ENCODE measurements at places on chromosomes 1 and 21.

- no peak for DNase-seq
Measured at GRCh38 chr21:40769231-40769630, 77.7 kb downstream of the DSCAM start.

DNA sequence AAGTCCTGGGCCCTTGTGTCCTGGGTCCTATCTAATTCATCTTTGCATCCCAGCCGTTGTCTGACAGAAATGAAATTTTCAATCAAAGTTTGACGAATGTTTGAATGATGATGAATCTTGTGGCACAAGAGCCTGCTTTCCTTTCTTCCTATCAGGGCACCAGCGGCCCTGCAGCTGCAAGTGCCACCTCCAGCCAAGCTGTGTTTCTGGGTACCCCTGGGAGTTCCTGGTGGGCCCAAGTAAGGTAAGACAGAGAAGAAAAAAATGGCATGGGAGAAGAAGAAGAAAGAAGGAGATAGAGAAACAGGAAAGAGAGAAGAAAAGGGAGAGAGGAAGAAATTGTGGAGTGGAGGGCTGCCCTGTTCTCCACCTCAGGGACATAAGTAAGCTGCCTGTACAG lies 782.1 kb upstream of the TPTE start:
- DNase-seq: no peak

DNA sequence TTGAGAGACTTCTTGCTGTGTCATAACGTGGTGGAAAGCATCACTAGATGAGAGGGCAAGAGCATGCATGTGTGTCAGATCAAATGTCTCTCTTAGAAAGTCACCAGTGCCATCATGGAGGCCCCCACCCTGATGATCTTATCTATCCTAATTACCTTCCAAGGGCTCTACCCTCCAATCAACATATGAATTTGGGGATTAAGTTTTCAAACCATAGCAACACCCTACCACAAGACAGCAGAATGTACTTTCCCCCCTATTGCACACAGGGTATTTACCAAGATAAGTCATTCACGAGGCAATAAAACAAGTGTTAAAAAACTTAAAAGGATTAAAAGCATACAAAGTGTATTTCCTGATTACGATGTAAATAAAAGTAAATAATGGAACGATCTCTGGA lies 515.6 kb downstream of the LMO4 start:
- no peak for DNase-seq

GRCh38 chr21:36867291-36867905 lies 99.1 kb downstream of the HLCS start:
- DNase-seq: no peak

- DNase-seq: no peak
Measured at GRCh38 chr1:4221107-4221506, 321.0 kb upstream of the C1orf174 start.

DNA sequence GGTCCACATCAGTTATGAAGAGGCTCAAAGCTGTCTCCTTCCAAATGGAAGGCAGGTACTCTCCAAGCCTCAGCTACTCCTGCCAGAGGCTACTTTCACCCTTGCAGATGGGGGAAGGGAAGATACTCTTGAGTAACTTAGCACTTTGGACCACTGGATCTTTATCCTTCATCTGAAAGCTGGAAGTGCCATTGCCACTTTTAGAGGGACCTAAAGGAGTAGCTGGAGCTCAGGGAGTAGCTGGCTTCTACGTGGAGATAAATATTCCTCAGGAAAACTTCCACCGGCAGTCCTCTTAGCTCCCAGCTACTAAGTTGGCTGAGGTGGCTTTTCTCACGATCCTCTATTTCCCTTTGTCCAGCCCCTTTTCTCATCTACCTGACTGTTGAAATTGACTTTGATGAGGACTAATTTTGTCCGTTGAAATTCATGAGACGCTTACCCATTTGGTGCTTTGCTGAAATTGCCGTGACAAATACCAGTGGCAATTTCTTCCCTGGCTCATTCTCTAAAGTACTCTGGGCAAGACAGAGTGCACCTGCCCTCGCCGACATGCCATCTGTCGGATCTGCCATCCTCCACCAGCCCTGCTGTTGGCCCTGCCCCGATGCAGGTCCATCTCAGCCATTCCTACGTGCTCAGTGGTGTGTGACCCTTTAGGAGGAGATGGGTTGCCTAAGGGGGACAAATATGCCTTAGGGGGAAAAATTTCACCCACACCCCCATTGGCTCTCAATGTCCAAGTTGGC lies 13.6 kb downstream of the IGSF21 start:
- no peak for DNase-seq

GRCh38 chr1:66251546-66251945 lies 282.4 kb upstream of the SGIP1 start:
- DNase-seq: no peak

- DNase-seq: no peak
Measured at GRCh38 chr1:102879439-102879993, 228.8 kb downstream of the COL11A1 start.

- DNase-seq: no peak
Measured at GRCh38 chr1:27372022-27372807, 2.4 kb downstream of the FCN3 start.

DNA sequence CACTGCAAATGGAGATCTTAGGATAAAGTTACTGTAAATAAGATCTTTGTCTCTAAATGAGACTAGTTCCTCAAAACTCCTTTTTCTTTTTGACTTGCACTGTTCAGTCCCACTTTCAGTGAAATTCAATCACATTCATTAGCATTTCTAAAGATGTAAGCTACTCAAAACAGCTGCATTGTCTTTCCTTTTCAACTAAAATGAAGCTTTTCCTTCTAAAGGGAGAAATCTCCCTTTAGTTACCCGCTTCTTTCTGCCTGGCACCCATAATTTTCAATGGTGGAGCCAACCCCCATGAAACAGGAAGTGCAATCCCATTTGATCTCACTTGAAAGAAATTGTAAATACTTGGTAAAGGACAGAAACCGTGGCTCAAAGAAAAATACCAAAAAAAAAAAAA lies 387.4 kb upstream of the PKN2 start:
- no peak for DNase-seq

GRCh38 chr1:113861641-113862040 lies 9.9 kb downstream of the PTPN22 start:
- DNase-seq: no peak

DNA sequence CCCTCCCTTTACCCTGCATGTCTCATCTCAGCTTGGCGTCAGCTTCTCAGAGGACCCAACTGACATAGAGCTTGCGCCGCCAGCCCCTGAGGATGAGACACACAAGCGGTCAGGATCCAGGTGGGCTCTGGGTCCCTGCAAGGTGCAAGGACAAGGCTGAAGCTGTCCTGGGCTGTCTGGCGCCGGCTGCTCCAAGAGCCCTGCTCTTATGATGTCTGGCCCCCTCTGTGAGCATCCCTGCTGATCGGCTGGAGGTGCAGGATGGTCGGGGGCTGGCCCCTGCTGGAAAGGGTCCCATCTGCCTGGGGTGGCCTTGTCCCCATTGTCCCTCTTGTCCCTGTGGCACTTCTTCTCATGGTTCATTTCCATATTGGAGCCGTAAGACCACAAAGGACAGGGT lies 479.0 kb downstream of the NPHP4 start:
- no peak for DNase-seq

DNA sequence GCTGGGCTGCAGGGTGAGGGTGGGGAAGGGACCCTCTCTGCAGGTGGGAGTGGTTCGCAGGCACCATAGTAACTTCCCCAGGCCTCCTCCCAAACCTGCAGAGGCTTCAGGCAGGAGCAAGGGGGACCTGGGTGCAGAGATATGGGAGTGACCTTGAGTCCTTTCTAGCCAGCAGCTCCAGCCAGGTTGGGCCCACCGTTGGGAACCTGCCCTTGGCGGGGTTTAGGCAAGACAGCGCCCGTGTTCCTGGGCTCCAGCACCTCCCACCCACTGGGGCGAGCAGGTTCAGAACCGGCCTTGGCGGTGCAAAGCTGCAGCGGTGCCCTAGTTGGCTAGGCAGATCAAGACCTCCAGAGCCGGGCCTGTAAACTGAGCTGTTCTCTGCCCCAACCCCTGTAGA lies 2.2 kb upstream of the PRDM16 start:
- DNase-seq: no peak

DNA sequence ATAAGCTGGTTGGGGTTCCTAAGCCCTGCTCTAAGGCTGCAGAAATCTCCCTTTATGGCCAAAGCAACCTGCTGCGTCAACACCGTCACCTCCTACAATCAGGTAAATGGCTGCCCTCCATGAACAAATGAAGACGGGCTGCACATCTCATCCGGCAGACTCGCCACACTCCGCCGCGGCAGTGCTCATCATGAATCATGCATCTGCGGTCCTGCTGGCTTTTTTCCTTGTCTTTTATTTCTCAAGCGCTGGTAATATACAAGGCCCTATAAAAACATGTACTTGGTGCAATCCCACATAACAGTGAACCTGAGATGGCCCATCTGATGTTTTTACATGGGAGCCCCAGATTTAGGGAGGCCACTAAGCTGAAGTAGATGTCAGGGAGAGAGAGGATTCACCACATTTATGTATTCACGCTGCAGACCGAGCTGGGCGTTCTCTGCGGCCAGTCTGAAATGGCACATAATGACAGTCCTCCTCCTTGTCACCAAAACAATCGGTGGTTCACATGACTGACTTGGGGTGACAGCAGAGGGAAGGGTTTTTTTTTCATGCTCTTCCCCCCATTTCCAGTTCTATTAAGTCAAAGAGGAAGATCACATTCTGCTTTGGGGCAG lies 91.6 kb downstream of the KAZN start:
- no peak for DNase-seq

GRCh38 chr1:239955431-239955830 lies 136.3 kb upstream of the FMN2 start:
- no peak for DNase-seq

DNA sequence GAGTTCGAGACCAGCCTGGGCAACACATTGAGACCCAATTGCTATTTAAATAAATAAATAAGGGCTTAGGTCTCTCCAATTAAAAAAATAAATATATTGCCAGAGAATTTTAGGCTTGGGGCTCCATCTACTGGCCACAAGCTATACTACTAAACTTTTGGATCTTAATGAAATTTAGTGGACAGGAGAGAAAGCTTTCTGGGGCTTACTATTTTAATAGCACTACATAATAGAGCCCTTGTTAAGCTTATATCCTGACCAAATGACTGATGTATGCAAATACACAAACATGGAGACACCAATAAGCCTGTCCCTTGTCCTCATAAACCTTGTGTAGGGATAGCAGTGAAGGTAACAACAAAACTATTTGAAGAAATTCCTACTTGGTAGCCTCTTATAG lies 18.4 kb downstream of the CCT3 start:
- DNase-seq: no peak

DNA sequence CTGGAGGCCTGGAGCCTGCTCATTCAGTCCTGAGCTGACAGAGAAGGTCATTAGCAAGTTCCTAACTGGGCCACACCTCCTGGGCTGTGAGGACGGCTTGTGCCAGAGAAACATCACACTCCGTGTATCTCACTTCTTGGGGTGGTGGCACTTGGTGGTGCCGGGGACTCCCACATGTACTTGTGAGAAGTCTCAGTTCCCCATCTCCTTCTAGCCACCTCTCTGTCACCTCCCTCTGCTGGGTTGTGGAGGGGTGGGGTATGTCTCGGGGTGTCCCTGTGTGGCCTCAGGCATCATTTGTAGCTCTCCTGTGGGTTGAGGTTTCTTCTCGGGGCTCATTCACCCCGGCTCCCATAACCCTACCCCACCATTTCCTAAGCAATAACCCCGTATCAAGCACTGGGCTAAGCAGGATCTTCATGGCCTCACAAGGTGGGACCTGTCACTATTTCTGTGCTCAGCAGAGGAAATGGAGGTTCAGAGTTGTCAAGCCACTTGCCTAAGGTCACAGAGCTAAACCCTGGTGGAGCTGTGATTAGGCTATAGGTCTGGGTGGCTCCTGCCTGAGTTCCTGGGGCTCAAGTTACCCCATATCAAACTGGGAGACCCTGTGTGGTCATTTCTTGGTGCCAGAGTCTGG lies 62.5 kb downstream of the UBIAD1 start:
- DNase-seq: no peak

DNA sequence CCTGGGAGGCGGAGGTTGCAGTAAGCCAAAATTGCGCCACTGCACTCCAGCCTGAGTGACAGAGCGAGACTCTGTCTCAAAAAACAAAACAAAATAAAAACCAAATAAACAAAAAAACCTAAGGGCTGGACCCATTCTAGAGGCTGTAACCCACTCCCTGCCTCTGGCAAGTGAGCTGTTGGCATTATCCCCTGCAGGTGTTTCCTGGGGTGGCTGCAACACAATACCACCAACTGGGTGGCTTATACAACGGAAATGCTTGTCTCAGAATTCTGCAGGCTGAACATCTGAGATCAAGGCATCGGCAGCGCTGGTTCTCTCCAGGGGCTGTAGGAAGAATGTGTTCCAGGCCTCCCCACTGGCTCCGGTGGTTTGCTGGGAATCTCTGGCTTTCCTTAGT lies 15.2 kb downstream of the LRRC38 start:
- no peak for DNase-seq

DNA sequence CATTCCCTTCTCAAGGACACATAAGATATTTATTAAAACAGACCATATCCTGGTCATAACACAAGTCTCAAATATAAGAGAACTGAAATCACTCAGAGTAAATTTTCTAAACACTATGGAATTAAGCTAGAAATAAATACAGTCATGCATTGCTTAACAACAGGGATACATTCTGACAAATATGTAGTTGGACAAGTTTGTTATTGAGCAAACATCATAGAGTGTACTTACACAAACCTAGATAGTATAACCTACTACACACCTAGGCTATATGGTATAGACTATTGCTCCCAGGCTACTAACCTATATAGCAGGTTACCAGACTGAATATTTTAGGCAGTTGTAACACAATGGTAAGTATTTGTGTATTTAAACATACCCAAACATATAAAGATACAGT lies 104.0 kb downstream of the MIS18A start:
- no peak for DNase-seq

GRCh38 chr1:59971464-59971911 lies 44.9 kb upstream of the CYP2J2 start:
- DNase-seq: peak; percentile 32

DNA sequence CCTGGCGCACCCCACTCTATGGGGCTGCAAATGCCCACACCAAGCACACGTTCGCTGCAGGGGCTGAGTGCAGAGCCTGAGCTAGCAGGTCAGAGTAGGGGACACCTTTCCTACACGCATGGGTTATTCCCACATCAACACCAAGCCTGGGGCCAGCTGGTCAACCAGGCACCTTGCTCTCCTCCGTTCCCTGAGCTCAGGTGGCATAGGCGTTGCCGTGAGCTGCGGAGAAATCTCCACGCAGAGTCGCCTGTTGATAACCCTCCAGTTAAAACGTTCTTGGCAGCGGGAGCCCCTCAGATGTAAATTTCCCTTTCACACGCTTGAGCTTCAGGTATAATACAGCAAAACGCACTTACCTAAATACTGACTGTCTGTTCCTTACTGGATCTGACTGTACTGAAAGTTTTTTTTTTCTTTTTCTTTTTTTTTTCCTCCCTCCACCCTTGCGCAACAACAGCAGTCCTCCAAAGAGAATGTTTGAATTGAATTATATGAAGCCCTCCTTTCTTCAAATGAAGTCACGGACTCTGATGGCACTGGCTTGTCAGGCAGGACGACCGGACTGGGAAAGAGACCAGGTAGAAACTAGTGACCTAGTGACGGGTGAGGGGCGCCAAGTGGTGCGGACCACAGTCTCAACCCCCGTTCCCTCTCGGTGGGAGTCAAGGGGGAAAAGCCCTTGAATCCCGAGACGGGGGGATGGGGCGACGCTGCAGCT lies 2.1 kb downstream of the BRINP3 start:
- DNase-seq: no peak

- peak; percentile 75 for DNase-seq
Measured at GRCh38 chr1:227945891-227946623, 1.7 kb downstream of the WNT9A start.

GRCh38 chr1:247376659-247377058 lies 39.3 kb upstream of the NLRP3 start:
- DNase-seq: no peak

Data from smooth muscle cell of the brain vasculature (primary cell).